ENCODE measurements at places on chromosomes 5 and 9.

- no peak for DNase-seq
Measured at GRCh38 chr5:161149078-161149477, 297.1 kb upstream of the ATP10B start.

DNA sequence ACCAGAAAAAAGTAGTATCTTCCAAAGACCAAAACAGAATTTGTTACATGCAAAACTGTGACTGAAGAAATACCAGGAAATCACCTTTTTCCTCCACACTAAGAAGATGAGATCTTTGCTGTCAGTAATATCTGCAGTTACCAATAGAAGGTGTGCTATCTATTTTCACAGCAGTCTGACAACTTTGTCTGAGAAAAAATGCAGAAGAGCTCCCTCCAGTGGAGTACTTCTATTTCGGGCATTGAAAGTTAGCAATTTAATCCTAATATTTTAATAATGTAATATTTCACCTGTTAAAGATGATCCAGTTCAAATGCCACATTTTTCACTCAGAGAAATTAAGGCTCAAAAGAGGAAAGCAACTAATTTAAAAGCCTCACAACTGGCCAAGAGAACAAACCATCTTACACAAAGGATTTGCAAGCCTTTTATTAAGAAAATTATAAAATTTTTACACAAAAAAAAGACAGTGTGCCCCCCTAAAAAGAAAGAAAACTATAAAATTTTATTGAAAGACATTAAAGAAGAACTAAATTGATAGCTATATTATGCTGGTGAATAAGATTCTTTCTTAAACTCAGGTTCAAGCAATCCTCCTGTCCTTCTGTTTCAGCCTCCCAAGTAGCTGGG is 50.6 kb downstream of the DEPDC1B start:
- DNase-seq = no peak

- no peak for DNase-seq
Measured at GRCh38 chr5:178606269-178606668, 16.1 kb upstream of the COL23A1 start.

GRCh38 chr5:56814963-56815657 is at the start of gene MAP3K1:
Gene MAP3K1, plus strand, starts transcription at chr5:56815549. Its CDS starts 25 bp downstream, at chr5:56815574.
- peak; percentile 69 for DNase-seq

GRCh38 chr5:177367981-177368868 is 10.5 kb downstream of the RGS14 start:
- DNase-seq = no peak

GRCh38 chr9:116937361-116937760 is 250.3 kb downstream of the TRIM32 start:
- no peak for DNase-seq

DNA sequence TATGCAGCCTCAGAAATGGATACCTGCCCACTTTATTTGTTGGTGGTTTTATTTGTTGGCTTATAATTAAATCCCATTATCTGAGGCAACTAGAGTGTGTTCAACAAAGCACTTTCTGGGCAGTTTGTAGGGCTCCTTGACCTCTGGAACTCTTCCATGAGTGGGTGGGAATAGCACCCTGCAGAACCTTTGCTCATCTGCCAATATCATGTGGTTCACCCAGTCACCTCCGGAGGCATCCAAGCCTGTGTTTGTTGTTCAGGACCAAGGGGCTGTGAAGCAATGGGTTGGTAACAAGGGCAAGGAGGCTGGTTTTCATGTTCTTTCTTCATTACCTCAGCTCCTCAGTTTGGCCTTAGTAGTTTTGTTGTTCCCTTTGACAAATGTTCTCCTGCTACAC is 314.0 kb downstream of the NDUFS4 start:
- DNase-seq = no peak

- DNase-seq = no peak
Measured at GRCh38 chr5:111170279-111170678, 53.9 kb upstream of the CAMK4 start.

GRCh38 chr5:103793595-103794182 is 231.1 kb upstream of the NUDT12 start:
- no peak for DNase-seq

- DNase-seq = peak; percentile 51
Measured at GRCh38 chr5:181189363-181189961, 15.5 kb downstream of the TRIM7 start.

Measured in stimulated activated CD8-positive, alpha-beta memory T cell treated with anti-CD3 and anti-CD28 coated beads, Interleukin-15, amount 100 ng/mL, for 4 hours (primary cell).